ENCODE measurements at places on chromosomes 4 and X.

GRCh38 chrX:15418707-15419181 is 34.5 kb upstream of the VEGFD start:
- DNase-seq, result no peak

DNA sequence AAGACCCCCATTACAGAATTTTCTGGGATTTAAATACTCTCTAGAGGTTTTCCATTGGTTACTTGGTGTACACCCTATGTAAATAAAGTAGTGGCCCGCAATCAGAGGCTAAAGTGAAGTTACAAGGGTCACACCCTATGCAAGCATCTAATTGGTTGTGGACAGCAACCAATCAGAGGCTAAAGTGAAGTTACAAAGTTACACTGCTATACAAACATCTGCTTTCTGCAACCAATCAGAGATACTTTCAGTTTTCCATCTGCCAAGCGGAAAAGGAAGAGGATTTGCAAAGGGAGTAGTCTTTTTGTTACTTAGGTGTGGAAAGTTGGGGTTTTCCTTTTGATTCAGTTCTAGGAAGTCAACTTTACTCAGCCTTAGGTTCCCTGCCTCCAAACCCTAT is 2.0 kb upstream of the ATRX start:
- DNase-seq, result peak; percentile 41

GRCh38 chr4:78297116-78297800 is 240.1 kb downstream of the FRAS1 start:
- DNase-seq, result no peak

GRCh38 chr4:90186229-90186628 is 59.0 kb downstream of the CCSER1 start:
- DNase-seq, result no peak

GRCh38 chrX:151711154-151711553 is 4.7 kb upstream of the FATE1 start:
- no peak for DNase-seq

- no peak for DNase-seq
These were observed 7.8 kb downstream of the RXFP1 start for GRCh38 chr4:158529505-158529904.

- no peak for DNase-seq
These were observed 19.6 kb downstream of the CD40LG start for GRCh38 chrX:136667446-136668168.

DNA sequence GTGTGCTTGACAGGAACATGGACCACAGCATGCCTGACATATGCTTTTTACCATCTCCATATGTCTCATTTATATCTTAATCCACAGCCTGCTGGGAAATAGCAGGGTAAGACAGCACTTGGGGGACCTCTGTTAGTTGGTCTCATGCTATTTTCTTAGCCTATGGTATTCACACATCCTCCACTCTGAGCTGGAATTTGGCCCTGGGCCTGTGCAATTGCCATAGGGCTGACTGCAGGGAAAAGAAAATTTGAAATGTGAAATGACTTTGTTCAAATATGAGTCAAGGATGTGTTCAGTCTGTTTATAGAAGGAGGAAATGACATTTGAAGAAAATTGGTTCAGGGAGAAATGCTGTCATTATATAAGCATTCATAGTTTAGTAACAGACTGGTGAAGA is 9.6 kb upstream of the MAP7D3 start:
- DNase-seq, result no peak

DNA sequence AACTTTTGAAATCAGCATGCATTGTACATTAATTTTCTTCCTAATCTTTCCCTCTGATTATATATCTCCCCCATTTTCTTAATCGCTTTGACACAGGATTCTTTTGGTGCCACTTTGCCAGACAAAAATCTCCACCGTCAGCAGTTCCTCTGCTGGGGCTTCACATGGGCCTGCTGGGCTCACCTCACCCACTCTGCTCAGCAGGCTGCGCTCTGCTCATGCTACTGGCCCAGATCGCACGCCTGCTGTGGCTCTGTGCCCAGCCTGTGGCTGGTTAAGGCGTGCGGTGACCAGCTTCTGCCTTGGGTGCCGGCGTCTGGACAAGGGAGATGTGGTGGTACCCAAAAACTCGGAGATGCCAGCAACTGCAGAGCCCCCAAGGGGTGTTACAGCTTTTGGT is 31.1 kb downstream of the UCHL1 start:
- DNase-seq, result no peak

DNA sequence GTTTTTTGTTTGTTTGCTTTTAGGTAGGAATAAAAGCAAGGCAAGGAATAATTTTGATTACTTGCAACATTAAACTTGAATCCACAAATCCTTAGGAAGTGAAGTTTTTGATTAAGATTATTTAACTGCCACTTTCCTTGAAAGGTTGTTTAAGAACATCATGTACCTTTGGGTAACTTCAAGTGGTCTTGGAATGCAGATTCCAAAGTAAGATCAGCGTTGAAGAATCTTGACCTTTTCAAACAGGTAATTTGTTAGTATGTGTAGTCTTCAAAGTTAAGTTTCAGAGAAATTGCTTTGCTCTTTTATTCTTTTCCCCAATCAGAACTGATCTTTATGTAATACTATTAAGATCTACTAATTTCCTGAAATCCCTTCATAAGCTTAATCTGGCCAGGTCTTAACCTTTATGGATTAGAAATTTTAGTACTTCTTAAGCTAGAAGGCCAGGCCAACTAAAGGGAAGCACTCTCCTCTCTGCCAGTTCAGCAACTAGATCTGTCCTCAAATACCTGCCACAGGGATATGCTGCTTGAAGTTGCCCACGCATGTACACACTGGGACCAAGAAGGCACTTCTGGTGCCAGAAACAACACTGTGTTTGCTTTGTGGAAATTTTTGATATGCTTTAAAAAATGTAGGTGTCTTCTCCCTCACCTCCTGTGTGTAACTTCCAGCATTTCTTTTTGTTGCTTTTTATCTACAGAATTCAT is 7.4 kb downstream of the NPNT start:
- no peak for DNase-seq

- DNase-seq, result no peak
These were observed 9.0 kb upstream of the DAPP1 start for GRCh38 chr4:99807666-99808065.

DNA sequence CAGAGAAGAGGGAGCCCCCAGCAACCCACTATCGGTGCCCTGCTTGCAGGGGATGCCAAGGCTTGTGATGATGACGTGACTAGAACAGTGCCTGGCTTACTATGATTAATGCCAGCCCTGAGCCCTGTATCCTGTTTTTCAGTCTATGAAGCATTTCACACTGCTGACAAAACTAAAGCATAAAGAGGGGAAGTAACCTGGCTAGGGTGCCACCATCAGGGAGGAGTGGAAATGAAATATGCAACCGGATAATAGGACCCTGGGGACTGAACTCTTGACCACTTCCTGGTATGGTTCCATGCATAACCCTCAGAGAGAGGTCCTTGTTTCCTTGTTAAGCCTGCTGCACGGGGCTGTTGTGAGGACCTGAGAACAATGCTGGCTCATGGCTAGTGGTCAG is 50.3 kb downstream of the MED28 start:
- no peak for DNase-seq

GRCh38 chr4:164251257-164251656 is 502.7 kb upstream of the SMIM31 start:
- no peak for DNase-seq

- peak; percentile 57 for DNase-seq
These were observed 92.9 kb downstream of the EGF start for GRCh38 chr4:110005461-110006056.

GRCh38 chr4:170374770-170375169 is 285.0 kb upstream of the AADAT start:
- DNase-seq, result no peak

Data from CD4-positive, alpha-beta memory T cell (primary cell).